Calu3 (cell line): ENCODE measurements at places on chromosomes 4 and X. TPM values are rescaled to one million over a fixed set of nuclear protein-coding genes. Genes with fewer than 3 reads are reported as not detected.

DNA sequence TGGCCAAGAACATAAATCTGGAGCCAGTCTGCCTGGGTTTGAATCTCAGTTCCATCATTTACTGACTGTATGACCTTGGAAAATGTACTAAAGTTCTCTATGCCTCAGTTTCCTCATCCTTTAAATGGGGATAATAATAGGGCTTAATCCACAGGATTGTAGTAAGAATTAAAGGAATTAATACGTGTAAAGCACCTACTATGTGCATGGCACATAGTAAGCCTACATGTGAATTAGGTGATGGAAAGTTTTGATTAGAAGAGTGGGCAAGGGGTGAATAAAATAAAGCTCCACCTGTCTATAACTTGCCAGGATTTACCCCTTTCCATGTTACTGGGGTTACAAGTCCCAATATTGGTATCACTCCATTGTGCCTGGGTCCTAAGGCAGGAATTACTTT lies 35.8 kb upstream of the IL13RA2 start:
- H3K36me3 ChIP-seq = no peaks in the 10 kb centered on the region
- no peak overlapping the region for H3K4me3 ChIP-seq
- peaks cover 13% of the 10 kb centered on the region for H3K27me3 ChIP-seq
- H3K27ac ChIP-seq = no peak overlapping the region

Gene HTN1
- not detected in 2 replicates for total RNA-seq

Gene SPACA5
- total RNA-seq = not detected in 2 replicates

Gene GPM6B
- total RNA-seq = 2.3 and 4.3 TPM in 2 replicates

Gene MAGEB1
- not detected in 2 replicates for total RNA-seq

Gene HNRNPDL
- total RNA-seq = 180 and 198 TPM in 2 replicates
